ENCODE measurements at places on chromosomes 4 and X. TPM values are rescaled to one million over a fixed set of nuclear protein-coding genes. Genes with fewer than 3 reads are reported as not detected.

VCX gene
- total RNA-seq, result 0.41 TPM

PSMD10 gene
- total RNA-seq, result 63.8 TPM

SH3RF1 gene
- total RNA-seq, result 20.3 TPM

CXCL3 gene
- total RNA-seq, result 2.8 TPM

EPGN gene
- 8.3 TPM for total RNA-seq

GAGE2A gene
- total RNA-seq, result not detected

APBB2 gene
- 63.5 TPM for total RNA-seq

MTMR8 gene
- 3.0 TPM for total RNA-seq

DNA sequence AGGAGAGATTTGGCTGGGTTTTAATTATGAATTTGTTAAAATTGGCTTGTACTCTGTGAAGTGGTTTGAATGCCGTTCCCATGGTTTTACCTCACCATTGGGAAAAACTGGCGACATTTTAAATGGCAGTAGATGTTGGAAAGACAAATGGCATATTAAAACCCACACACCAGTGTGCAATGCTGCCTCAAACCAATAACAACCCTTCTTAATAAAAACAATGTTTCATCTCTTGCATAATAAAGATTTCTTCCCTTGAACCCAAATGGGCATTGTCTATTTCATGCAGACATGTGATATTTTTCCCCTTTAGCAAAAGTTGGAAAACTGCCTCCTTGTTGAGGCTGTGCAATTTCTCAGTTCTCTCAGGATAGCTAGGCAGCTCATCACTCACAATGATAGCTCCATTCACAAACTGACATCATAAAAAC, 33.7 kb downstream of the GABRB1 start:
- H3K27me3 ChIP-seq, result peaks cover 6% of the 10 kb centered on the region
- H3K4me1 ChIP-seq, result no peaks in the 10 kb centered on the region
- H3K27ac ChIP-seq, result no peak overlapping the region
- no peak for DNase-seq

DNA sequence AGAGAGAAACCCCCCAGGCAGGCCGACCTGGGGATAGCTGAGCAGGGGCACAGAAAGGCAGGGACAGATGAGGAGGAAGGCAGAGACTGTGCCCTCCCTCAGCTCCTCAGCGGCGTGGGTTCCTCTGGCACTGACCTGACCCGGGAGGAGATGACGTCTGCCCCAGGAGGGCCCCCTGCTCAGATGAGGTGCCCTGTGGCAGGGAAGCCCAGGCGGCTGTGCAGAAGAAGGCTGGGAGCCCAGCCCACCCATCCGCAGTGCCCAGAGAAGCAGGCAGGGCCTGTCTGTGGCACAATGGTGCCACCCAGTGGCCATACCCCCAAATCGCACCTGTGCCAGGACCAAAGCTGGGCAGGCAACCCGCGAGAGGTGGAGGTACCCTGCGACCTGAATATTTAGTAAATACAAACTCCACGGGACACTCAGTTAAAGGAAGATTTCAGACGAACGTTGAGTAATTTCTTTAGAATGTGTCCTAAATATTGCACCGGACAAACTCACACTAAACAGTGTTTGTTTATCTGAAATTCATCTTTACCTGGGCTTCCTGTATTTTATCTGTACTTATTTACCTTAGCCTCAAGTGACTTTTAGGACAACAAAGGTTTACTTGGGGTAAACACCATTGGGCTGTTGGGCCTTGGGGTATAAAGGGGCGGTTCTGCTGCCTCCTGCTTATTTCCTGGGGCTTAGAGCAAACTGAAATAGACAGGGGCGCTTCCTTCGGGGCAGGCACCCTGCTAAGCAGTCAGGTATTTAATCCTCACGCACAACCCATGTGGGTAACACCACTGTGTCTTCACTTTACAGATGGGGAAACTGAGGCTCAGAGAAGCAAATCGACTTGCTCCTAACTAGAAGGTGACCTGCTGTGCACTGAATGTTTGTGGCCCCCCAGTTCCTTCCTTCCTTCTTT, 46.5 kb upstream of the HMX1 start:
- no peak overlapping the region for H3K4me3 ChIP-seq
- H3K27ac ChIP-seq, result no peak overlapping the region
- peak; percentile 89 for DNase-seq
- H3K4me1 ChIP-seq, result peaks cover 5% of the 10 kb centered on the region
- peaks cover under 1% of the 10 kb centered on the region for H3K36me3 ChIP-seq

- peak overlapping the region; percentile 91 for H3K27ac ChIP-seq
- no peaks in the 10 kb centered on the region for H3K27me3 ChIP-seq
- peak overlapping the region; percentile 83 for H3K4me3 ChIP-seq
- H3K36me3 ChIP-seq, result no peaks in the 10 kb centered on the region
- DNase-seq, result no peak
Measured at GRCh38 chrX:71095981-71096759, 519 bp downstream of the FOXO4 start.

DNA sequence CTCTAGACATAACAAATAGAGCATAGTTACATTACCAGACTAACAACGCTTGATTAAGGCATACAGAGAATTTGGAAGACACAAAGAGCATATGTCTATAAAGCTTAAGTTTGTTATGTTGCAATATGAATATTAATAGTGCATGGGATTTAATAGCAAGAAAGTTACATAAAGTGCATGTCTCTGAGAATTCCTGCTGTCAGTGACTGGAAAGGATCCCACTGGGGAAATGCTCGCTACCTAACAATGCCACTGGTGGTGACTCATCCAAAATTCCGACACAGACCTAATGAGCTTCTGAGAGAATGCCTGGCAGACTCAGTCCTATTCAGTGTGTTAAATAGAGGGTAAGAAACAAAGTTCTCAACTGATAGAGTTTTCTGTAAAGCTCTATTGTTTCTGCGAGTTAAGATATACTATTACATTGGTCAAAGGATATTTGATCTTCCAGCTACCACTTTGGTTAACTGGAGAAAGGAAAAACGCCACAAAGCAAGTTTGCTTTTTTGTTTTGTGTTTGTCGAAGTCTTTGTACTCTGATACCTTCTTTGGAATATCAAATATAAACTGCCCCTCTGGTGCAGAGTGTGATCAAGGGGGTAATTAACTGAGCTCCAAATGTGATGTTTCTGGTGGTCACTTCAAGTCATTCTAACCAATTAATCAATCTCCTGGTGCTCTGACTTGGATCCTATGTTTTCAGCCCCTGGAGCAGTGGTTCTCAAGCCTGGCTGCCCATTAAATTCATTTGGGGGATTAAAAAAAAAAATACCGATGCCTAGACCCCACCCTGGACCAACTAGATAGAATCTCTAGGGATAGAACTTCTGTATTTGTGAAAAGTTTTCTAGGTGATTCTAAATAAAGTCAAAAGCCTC, 107.9 kb downstream of the PALLD start:
- peaks cover 20% of the 10 kb centered on the region for H3K4me1 ChIP-seq
- H3K27ac ChIP-seq, result peak overlapping the region; percentile 54
- no peaks in the 10 kb centered on the region for H3K27me3 ChIP-seq
- DNase-seq, result no peak
- H3K36me3 ChIP-seq, result no peaks in the 10 kb centered on the region
- H3K4me3 ChIP-seq, result no peak overlapping the region

GRCh38 chr4:186904101-186904500, 180.4 kb upstream of the FAT1 start:
- H3K27ac ChIP-seq, result no peak overlapping the region
- H3K36me3 ChIP-seq, result peaks cover 3% of the 10 kb centered on the region
- DNase-seq, result no peak
- H3K4me1 ChIP-seq, result peaks cover 16% of the 10 kb centered on the region

- no peak overlapping the region for H3K4me3 ChIP-seq
- DNase-seq, result no peak
- H3K27me3 ChIP-seq, result no peaks in the 10 kb centered on the region
Measured at GRCh38 chr4:86058621-86059020, 301.2 kb downstream of the MAPK10 start.

DNA sequence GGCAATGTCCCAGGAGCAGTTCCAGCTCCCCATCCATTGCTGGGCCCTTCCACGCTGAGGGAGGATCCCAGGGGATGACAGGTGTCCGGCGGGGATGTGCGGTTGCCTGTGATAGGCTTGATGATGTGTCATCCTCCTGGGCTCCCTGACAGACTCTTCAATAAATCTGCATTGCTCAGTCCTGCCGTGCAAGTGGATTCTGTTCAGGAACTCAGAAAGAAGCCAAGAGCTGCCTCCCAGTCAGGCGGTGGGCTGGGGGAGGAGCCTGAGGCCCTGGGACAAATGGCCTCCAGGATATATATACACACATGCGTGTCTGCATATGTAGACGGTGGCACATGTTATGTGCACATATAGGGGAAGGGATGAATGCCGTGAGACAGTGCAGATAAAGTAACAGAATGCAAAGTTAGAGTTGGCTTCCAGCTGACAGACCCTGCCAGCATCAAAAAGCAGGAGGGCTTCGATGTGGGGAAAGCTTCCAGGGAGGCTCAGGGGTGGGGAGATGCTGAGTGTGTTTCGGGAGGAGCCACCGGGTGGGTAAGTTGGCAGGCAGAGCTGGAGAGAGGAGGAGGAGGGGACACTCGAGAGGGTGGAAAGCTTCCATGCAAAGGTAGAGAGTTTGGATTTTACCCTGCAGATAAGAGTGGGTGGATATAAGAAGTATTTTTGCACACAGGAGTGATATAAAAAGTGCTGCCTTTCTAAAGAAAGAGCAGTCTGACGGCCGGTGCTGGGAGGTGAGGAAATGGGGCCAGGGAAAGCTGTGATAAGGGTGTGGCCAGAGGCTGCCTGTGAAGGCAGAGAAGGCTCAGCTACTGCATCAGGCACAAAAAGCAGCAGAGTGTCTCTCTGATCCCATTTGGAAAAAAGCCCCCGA, 28.5 kb upstream of the CRMP1 start:
- no peak for DNase-seq
- H3K4me3 ChIP-seq, result no peak overlapping the region
- H3K36me3 ChIP-seq, result no peaks in the 10 kb centered on the region
- H3K4me1 ChIP-seq, result peaks cover 2% of the 10 kb centered on the region
- peaks cover 71% of the 10 kb centered on the region for H3K27me3 ChIP-seq

GRCh38 chr4:109134268-109134667, 168.2 kb downstream of the COL25A1 start:
- H3K4me3 ChIP-seq, result no peak overlapping the region
- no peak for DNase-seq
- H3K36me3 ChIP-seq, result peaks cover 6% of the 10 kb centered on the region
- peaks cover 17% of the 10 kb centered on the region for H3K4me1 ChIP-seq

DNA sequence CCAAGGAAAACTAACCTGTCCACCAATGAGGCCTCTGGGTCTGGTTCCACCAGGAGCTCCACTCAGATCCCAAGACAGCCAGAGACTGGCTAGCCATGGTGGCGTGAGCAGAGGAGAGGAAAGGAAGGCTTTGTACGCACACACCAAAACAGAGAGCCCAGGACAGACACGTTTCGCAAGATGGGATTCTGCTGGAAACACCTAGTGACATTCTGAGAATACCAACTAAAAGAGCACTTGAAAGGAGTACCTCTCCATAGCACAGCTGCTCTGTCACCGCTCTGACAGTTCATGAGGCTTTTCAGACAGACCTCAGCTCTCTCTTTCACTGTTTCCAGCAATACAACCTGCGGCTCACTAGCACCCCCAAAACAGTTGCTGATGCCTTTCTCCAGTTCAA, 105.0 kb downstream of the SH3KBP1 start:
- H3K36me3 ChIP-seq, result peaks cover 7% of the 10 kb centered on the region
- no peak overlapping the region for H3K27ac ChIP-seq
- no peaks in the 10 kb centered on the region for H3K4me1 ChIP-seq
- no peaks in the 10 kb centered on the region for H3K27me3 ChIP-seq

- no peaks in the 10 kb centered on the region for H3K27me3 ChIP-seq
- peaks cover 1% of the 10 kb centered on the region for H3K36me3 ChIP-seq
- DNase-seq, result no peak
- no peak overlapping the region for H3K4me3 ChIP-seq
- H3K4me1 ChIP-seq, result peaks cover 16% of the 10 kb centered on the region
Measured at GRCh38 chrX:40273356-40274050, 175.7 kb upstream of the BCOR start.

- no peaks in the 10 kb centered on the region for H3K36me3 ChIP-seq
- peak overlapping the region; percentile 59 for H3K4me3 ChIP-seq
- H3K4me1 ChIP-seq, result peaks cover 14% of the 10 kb centered on the region
- peak overlapping the region; percentile 50 for H3K27ac ChIP-seq
Measured at GRCh38 chrX:56763556-56764152, 34.6 kb downstream of the NBDY start.

DNA sequence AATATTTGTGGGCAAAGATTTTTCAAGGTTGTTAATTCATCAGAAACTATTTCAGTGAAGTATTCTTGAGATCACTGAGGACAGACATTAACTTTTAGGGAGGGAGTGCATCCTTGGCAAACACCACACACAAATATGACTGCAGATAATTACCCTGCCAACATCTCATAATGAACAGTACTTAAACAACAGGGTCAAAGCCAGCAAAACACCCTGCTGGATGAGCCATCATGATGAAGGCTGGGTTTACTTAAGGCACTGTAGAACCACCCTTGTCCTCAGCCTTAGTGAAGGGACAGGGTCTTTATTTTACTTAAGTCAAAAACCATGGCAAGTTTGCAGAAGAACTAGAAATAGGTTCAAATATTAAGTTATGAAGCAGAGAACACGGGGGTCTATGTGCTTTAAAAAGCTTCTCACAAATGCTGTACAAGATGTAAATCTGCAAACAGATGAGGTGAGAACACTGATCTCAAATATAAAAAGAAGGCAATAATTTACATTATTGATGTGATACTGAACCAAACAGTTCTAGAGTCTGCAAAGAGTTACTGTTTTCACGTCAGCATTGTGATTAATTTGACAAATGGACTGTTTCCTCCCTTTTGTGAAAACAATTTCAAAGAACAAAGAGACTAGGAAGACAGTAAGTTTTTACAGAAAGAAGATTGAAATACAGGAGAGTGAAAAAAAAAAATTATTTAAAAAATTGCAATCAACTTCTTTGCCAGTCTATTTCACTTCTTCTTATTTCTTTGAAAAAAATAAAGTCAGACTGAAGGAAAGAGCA, 28.2 kb downstream of the TAPT1 start:
- peaks cover 27% of the 10 kb centered on the region for H3K4me1 ChIP-seq
- no peaks in the 10 kb centered on the region for H3K36me3 ChIP-seq
- no peaks in the 10 kb centered on the region for H3K27me3 ChIP-seq
- H3K4me3 ChIP-seq, result no peak overlapping the region

DNA sequence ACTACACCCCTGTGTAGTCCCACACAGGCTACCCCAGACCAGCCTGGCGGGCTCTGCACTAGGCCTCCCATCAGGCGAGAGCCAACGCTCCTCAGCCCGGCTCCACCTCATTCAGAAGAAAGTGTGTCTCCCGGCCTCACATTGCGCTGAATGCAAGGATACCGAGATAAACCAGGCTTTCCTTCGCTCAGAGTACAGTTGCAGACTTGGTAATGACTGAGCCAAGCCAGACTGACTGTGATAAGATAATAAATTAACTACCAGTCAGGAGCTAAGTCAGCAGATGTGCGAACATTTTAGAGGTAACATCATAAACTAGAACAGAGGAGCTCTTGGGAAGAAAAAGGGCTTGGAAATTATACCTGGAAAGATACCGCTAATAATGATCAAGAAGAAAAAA, 397.6 kb downstream of the TRIML1 start:
- H3K4me3 ChIP-seq, result no peak overlapping the region
- H3K27ac ChIP-seq, result no peak overlapping the region
- peaks cover 3% of the 10 kb centered on the region for H3K36me3 ChIP-seq

GRCh38 chrX:115679460-115679859, 118.5 kb downstream of the PLS3 start:
- no peaks in the 10 kb centered on the region for H3K36me3 ChIP-seq
- no peak for DNase-seq
- H3K27ac ChIP-seq, result no peak overlapping the region
- no peaks in the 10 kb centered on the region for H3K27me3 ChIP-seq

GRCh38 chr4:130419211-130419975, 1323.4 kb downstream of the C4orf33 start:
- H3K36me3 ChIP-seq, result no peaks in the 10 kb centered on the region
- no peaks in the 10 kb centered on the region for H3K27me3 ChIP-seq
- H3K4me1 ChIP-seq, result no peaks in the 10 kb centered on the region
- no peak for DNase-seq
- no peak overlapping the region for H3K27ac ChIP-seq

Measured in mesothelial cell of epicardium (in vitro differentiated cells).